Stimulated activated CD4-positive, alpha-beta T cell treated with anti-CD3 and anti-CD28 coated beads, TNF-alpha, amount 100 ng/mL, for 48 hours (primary cell): ENCODE measurements at places on chromosomes 6 and 20.

DNA sequence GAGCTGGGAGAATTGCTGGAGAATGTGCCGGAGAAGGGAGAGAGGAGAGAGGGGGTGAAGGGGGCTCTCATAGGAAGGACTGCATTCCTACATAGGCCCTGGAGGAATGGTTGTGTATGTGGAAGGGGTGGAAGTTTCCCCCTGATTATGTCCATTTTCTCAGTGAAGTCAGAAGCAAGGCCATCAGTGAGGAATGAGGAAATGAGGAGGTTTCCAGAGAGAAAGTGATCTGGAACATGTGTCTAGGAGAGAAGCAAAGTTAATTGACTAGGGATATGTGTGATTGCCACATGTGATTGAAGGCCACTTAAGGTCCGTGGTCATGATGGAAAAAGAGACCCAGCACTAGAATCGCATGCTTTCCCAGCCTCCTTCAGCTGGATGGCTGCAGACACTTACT lies 42.3 kb downstream of the TBPL1 start:
- DNase-seq: no peak

DNA sequence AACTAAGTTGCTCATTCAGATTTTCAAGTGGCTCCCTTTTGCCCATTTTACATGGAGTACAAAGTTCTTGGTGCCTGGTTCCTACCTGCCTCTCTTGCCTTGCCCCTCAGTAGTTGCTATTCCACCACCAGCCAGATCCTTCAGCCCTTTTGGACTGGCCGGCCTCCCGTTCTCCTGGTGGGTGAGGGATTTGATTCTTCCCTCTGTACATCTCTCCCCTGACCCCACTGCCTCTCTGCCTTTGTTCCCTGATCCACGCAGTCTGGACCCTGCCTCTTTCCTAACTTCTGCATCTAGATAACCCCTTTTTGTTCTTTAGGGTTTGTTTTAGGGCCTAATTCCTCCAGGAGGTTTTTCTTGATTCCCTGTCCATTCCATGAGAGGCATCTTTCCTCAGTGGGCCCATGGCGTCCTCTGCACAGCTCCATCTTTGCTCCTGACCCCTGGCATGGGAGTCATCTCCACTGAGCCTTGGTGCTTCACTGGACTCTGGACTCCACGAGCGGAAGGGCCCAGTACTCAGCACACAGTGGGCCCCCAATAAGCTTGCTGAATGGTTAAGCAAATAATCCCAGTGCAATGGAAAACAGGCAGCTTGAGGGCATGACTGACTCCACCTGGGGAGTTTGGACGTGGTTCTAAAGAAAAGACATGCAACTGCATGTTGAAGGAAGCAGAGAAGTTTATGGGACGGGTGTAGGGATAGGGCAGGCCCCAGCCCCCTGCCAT lies 309.3 kb upstream of the SUPT3H start:
- no peak for DNase-seq

DNA sequence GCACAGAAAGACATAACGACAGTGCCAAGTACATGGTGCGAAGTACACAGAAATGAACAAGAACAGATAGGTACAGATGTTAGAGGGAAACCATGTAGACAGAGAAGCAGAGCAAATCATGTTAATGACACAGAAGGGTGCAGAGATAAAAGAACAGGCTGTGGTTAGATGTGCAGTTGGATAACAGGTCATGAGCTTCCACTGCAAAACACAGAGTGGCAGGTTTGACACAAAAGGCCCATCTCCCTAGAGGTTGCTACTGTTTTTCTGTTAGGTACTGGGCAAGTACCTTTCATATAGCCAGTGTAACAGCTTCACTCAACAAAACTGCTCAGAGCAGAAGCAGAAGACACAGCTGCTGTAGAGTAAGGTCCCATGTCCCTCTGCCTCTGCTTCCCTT lies 84.6 kb downstream of the AK9 start:
- no peak for DNase-seq

DNA sequence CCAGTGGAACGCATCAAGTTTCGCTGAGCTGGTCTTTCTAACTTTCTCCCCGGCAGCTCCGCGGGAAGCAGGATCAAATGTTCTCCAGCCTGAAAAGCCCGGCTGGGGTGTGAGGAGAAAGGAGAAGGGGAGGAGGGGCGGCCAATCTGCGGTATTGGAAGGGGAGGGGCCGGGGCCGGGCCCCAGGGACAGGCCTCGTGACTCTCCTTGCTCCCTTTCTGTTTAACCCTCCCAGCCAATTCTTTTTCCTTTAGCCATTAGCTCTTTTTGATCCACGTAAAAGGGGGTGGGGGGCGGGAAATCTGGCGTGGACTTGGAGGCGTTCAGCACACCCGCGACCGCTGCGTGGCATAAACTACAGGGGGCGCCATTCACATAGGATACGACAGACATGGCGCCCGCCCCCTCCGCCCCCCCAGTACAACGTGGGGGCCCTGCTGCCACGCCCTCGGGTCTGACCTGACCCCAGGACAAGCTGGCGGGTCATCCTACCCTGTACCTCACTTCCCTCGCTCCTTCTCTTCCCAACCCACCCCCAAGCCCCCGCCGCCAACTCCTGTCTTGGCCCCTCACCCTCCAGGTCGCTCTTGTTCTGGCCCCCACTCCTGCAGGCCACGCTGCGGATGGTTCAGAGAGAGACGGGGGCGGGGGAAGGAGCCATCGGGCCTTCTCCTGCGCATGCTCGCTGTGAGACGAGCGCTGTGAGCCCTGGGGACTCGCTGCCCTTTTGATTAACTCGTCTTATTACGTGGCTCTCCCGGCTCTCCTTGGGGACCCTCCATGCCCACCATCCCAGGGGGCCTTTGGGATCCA lies 7.8 kb upstream of the MDGA1 start:
- DNase-seq: peak; percentile 58

GRCh38 chr20:53899351-53900167 lies 170.8 kb downstream of the BCAS1 start:
- DNase-seq: peak; percentile 52

DNA sequence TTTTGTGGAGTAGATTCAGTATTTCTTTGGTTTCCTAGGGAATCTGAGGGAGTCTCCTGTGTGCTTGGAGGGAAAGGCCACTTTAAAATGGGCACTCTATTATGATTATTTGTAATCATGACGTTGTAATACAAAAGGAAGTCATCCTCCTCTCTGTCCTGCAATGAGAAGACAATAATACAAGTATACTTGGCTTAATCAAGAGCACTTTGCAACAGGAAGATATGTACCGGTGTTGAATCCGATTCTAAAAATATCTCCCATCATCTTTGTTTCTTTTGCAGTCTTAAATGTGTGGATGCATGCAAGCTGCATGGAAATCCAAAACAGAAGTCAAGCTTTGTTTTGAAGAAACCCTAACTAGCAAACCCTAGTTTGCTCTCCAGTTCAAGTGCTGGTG lies 94.1 kb upstream of the QKI start:
- DNase-seq: no peak
